ENCODE measurements at places on chromosomes 4 and X.

DNA sequence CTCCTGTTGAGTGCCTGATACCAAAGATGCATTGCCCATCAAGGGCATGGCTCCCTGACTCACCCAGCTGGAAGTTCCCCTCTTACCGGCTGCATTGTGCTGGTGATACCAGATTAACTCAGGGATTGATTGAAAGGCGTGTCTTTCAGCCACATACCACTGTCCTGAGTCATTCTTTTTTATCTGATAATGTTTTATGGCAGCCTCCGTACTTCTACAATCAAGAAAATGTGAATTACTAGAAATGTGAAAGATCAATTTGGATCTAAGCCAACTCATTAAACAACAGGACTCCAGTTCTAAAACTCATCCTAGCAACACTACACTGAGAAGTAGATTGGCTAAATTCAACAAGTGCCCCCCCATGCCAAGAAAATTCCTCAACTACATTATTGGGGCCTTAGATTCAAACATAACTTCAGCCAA is 40.0 kb downstream of the TXK start:
- DNase-seq: no peak

- DNase-seq: no peak
Measured at GRCh38 chrX:11941571-11941970, 183.5 kb downstream of the MSL3 start.

- DNase-seq: no peak
Measured at GRCh38 chr4:174464949-174465348, 57.3 kb downstream of the HPGD start.

- DNase-seq: peak; percentile 98
Measured at GRCh38 chr4:120066517-120067340, at the start of gene MAD2L1. TSS of gene MAD2L1 (minus strand) at chr4:120066848. CDS start at chr4:120066734, 114 bp downstream.

- no peak for DNase-seq
Measured at GRCh38 chrX:15755091-15755490, 17.0 kb downstream of the CA5B start.

DNA sequence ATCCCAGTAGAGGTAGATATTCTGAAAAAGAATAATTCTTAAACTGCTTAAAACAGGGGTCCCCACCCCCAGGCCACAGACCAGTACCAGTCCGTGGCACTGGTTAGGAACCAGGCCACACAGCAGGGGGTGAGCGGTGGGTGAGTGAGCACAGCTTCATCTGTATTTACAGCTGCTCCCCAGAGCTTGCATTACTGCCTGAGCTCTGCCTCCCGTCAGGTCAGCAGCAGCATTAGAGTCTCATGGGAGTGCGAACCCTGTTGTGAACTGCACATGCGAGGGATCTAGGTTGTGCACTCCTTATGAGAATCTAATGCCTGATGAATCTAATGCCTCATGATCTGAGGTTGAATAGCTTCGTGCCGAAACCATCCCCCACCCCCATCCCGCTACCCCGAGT is 76.8 kb downstream of the FAM114A1 start:
- DNase-seq: no peak

DNA sequence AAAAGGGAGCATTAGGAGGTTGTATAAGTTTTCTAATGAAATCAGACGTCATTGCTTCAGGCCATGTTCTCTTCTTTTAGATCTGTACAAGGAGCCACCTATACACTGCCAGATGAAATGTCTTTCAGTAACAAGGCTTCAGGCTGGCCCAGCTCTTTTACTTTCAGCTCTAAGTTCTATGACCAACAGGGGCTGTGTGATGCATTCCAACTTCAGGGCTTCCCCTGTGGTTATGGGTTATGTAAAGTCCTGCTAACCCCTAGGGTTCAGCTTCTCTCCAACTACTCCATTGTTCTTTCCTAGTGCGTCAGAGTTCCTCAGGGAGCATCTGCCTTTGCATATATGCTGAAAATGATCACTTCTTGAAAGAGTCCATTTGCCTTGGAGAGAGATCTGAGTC is 79.4 kb upstream of the TTC29 start:
- DNase-seq: no peak

GRCh38 chr4:53545273-53545672 is 46.0 kb downstream of the LNX1 start:
- DNase-seq: no peak

DNA sequence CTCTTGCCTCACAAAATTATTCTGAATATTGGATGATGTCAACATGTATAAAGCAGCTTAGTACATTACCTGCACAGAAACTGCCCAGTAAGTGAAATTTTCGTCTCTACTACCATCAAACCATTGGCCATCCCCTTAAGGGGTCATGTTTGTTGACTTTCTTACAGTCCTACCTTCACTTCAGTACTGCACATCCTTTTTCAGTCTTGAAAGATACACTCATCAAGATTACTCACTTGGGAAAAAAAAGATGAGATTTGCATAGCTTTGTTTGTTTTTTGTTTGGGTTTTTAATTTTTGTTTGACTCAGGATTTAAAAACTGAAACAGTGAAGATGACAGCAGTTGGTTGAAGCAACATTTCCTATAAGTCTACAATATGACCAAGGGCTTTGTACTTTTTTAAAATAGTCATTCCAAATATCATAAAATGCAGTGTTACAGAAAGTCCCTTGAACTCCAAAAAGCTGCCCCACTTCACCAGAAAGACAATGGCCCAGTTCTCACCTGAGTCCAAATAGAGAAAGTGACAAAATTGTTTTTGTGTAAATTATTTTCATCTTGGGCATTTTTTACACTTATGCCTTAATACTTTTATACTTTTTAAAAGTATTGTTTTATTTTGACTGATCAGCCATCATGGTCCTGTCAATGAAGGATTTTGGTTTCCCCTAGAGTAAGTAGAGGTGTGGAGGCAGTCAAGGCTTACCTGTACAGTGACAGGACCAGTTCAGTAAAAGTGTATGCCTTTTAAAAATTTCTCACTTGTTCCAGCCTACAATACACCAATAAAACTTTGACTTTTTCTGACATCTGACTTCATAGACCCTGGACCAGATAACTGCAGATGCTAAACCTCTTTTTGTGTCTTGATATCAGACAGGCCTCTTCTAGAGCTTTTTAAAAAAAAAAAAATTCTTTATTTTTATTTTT is 59.7 kb upstream of the EDA2R start:
- DNase-seq: no peak

GRCh38 chrX:110226931-110227330 is 91.0 kb downstream of the AMMECR1 start:
- no peak for DNase-seq

- no peak for DNase-seq
Measured at GRCh38 chr4:179757641-179758040, 2315.4 kb upstream of the AGA start.

DNA sequence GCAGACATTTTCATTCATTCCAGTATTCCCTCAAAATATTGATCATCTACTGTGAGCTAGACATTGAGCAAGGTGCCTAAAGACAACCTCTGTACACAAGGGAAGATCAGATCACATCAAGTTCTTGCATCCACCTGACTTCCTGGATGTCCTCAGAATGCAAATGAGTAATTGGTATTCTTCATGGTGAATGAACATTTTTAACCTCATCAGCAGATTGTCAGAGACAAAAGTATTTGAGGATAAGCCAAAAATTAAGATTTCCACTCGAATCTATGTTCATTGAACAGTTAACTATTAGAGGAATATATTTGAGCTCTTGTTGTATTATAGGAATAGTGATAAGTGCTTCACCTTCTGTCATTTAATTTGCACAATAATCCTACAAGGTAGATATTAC is 1.3 kb downstream of the SMARCAD1 start:
- DNase-seq: no peak

DNA sequence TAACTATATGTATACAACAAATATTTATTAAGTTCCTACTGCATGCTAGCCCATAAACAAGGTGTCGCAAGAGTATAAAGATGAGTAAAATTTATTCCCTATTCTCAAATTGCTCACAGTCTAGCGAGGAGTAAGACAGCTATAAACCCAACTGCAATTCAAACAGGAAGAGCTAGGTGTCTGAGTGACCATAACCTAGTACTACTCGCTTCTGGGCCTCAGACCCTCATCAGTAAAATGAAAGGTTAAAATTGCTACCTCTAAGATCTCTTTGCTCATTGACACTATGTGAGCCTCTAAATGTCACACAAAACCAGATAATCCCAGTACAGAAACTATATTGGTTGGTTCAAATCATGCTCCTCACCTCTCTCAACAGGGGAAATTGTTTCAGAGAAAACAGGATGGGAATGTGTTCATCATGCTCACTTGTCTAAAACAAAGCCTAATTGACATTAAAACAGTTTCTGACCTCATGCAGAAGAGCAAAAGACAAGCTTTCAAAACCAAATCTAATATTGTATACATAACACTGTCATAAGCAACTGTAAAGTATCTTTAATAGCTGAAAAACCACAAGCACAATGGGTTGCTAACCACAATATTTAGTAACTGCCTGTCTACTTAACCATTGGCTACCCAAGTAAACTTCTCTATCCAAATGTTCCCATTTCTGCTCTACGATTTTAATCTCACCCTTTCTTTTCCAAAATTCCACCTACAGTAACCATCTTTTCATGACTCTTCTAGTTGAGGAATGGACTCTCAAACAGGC is 264.6 kb upstream of the FMR1 start:
- DNase-seq: no peak

DNA sequence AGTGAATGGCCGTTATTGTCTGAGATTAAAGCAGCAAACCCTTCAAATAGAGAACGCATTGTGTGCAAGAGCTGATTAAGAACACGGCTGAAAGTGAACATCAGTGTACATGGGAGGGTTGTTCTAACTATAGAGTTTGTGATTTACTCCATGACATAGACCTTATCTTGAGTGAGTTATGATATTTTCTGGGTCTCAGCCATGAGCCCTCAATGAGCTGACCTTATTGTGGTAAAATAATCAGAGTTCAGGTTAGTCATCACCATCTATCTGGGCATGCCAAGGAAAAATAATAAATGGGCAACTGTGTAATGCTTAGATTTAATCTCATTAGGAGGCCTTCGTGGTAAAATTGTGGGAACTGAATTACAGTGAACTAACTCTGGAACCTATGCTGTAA is 33.2 kb upstream of the CLDN24 start:
- no peak for DNase-seq

DNA sequence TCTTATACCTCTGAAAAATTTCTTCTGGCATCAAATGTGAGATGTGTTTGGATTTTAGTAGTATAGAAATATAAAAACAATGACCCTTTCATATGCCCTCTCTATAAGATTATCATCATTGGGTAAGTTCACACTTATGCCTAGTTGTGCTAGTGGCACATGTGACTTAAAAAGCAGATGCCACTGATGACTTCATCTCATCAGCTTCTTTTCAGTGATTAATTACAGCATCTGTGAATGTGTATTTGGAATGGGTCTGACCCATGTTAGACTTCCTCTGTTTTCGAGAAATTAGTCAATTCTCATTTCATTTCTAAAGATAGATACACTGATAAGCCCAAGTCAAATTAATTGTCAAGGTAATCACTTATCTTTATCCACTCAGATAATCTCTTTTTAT is 698.7 kb downstream of the GABRG1 start:
- no peak for DNase-seq

GRCh38 chrX:10725071-10725470 is 104.7 kb upstream of the MID1 start:
- DNase-seq: no peak

DNA sequence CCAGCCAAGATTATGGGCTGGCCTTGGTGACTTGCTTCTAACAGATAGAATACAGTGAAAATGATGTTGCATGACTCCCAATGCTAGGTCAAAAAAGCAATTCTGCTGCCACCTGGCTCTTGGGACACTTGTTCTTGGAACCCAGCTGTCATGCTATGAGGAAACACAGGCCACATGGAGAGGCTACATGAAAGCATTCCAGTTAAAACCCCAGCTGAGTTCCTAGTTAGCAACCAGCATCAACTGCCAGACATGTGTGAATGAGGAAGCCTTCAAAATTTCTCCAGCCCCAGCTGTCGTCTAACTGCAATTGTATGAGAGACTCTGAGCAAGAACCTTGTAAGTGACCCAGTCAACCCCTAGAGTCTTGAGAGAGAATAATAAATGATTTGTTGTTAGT is 105.2 kb upstream of the FGF16 start:
- no peak for DNase-seq

DNA sequence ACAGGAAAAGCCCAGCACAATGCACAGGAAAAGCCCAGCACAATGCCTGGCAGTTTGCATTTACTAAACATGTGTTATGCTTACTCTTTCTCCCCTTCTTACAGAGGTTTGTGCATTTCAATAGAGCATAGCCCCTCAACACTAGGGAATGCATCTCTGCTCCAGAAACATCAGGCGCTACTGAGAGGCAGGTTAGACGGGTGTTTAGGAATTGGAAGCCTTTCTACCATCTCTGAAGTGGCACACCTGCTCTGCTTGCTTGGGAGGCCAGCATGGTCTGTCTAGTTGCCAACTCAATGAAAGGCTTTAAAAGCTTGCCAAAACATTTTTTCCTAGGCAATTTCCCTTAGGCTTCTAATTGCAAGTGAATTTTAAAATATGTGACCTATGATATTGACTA is 55.7 kb downstream of the GRID2 start:
- no peak for DNase-seq

DNA sequence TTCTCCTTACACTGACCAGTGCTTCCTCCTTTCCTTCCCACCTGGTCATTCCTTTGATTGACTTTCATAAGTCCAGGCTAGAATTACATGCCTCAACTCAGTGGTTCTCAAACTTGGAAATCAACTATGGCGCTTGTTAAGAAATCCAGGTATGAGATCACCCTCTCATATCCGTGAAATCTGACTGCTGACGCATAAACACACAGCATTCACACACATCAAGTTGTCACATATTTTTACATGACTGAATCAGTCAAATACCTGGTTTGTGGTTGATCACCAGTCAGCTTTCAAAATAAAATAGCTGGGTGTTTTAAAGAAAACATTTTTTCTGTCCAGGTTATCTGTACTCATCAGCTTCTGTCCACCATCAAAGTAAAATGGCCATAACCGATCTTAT is 433.5 kb downstream of the AFF2 start:
- no peak for DNase-seq

GRCh38 chr4:152856960-152857359 is 77.2 kb downstream of the ARFIP1 start:
- DNase-seq: no peak

DNA sequence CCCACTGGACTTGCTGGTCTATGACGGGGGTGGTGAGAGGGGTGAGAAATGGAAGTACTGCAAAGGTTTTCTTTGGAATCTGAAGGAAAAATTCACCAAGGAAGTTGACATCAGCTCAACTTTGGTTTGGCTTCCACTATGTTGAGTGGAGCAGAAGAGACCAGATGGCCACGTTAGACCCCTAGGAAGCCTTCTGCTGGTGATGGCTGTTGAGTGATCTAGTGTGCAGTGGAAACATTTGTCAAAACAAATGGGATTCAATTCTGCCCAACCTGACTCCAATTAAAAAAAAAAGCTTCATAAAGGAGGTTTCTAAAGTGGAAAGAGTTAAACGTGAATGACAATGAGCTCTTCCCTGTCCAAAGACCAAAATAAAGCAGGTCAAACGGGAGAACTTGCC is 25.7 kb downstream of the SEL1L3 start:
- DNase-seq: no peak

- DNase-seq: no peak
Measured at GRCh38 chr4:96406742-96407141, 566.8 kb downstream of the PDHA2 start.

- no peak for DNase-seq
Measured at GRCh38 chr4:104559502-104559901, 64.8 kb upstream of the CXXC4 start.
